Urinary bladder (tissue), 4 donors: ENCODE measurements at places on chromosomes 12 and 14. TPM values are rescaled to one million over a fixed set of nuclear protein-coding genes. Genes with fewer than 3 reads are reported as not detected.

The HSPA2 gene
- 50.8 TPM for total RNA-seq

The FICD gene
- total RNA-seq, result 3.3 TPM

The SDSL gene
- 0.48 TPM for total RNA-seq

DNA sequence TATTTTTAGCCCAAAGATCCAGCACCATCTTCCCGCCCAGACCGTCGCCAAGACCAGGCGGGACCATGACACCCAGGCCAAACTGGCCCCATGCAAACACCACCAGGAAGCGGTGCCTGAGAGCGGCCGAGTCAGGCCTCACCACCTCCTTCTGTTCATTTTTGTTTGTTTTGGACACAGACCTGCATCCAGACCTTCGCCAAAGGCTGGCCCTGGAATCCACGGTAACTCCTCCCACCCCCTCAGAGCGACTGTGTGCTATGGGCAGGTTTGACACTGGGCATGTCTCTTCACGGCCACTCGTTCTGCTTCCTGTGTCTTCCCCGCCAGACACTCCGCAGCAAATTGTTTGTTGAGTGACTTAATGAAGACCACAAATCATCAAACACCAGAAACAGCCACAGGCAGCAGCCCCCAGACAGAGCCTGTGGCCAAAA, 47.1 kb downstream of the NCOR2 start:
- no peak for DNase-seq

GRCh38 chr14:54848910-54849309, 53.7 kb downstream of the GCH1 start:
- DNase-seq, result no peak

GRCh38 chr12:125180144-125180543, 114.9 kb downstream of the AACS start:
- no peak for DNase-seq

DNA sequence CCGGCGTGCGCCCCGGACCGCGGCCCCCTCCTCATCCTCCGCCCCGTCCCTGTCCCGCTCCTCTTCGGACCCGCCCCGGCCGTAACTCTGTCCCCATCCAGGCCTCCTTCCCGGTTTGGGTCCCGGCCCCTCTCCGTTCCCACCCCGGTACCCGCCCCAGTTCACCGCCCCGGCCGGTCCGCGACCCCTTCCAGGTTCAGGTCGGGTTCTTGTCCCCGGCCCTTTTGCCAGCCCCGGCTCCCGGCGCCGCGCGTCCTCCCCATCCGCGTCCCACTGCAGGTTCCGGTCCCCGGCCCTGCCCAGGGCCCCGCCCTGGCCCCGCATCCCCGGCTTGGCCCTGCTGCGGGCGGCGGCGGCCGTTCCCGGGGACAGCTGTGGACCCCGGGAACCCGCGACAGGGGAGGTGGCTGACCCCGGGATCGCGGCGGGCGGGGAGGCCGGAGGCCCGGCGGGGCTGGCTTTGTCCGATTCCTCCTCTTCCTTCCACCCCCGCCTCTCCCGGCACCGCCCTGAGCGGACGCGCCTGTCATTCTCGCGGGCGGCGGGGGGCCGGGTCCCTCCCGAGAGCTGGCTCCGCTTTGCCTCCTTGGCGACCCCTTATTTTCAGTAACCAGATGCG, 601 bp downstream of the KLC1 start:
- no peak for DNase-seq

GRCh38 chr14:73879027-73879426, 7.6 kb upstream of the ZNF410 start:
- DNase-seq, result no peak

DNA sequence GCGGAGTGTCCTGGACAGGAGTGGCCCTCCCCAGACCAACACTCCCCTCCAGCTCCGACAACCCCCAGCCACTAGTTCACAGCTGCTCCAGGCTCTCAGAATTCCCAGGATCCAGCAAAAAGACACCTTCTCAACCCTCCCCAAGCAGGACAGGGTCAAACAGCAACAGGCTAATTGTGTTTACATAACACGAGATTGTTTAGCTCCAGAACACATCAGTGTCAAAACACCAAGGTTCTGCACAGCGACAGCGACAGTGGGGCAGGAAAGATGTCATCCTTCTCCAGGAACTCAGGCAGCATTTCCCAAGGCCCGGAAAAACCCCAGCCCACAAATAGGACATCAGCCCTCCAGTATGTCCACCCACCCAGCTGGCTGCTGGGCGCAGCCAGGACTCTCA, 16.5 kb downstream of the ITPK1 start:
- no peak for DNase-seq

DNA sequence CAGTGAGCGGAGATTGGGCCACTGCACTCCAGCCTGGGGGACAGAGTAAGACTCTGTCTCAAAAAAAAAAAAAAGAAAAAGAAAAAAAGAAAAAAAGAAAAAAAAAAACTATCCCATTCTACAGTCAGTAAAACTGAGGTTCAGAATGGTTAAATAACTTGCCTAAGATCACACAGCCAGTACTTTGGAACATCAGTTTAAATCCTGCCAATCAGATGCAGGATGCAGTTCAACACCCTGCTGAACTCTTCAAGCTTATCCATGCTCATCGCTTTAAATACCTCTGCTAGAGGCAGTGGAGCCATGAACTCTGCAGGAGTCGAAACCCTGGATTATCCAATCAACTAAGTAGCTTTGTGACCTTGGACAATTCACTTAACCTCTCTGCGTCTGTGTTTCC, 3.4 kb downstream of the ZNF385A start:
- no peak for DNase-seq
